ENCODE measurements at places on chromosomes 6 and 20.

- peak; percentile 26 for DNase-seq
Measured at GRCh38 chr6:45422503-45423110, 44.9 kb upstream of the SUPT3H start.

DNA sequence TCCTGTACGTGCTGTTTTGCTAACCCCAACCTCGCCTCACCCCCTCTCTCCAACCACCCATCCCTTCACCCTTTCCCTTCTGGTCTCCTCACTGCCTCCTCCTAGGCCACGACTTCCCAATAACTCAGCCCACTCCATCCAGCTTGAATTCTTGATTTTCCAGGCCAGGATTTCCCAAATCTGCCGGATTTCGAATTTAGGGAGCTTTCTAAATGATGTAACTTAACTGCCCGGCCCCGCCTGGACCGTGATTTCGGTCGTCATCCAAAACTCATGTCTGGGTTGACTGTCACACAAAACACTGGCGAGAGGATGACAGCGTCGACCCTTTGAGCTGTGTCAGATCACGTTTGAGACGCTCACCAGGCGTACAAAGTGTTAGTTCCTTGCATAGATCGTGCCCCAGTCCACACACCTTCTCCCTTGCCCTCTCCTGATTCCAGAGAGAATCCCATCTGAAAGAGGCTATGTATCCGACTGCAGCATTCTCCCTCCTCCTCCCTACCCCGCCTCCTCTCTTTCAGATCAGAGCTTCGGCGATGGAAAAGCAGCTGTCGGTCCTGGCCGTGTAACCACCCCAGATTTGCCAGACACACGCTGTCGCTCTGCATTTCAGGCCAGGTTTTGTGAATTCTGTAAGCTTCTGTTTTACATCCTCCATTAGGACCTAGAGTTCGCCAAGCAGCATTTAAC is 168.2 kb downstream of the GPX5 start:
- DNase-seq: no peak

DNA sequence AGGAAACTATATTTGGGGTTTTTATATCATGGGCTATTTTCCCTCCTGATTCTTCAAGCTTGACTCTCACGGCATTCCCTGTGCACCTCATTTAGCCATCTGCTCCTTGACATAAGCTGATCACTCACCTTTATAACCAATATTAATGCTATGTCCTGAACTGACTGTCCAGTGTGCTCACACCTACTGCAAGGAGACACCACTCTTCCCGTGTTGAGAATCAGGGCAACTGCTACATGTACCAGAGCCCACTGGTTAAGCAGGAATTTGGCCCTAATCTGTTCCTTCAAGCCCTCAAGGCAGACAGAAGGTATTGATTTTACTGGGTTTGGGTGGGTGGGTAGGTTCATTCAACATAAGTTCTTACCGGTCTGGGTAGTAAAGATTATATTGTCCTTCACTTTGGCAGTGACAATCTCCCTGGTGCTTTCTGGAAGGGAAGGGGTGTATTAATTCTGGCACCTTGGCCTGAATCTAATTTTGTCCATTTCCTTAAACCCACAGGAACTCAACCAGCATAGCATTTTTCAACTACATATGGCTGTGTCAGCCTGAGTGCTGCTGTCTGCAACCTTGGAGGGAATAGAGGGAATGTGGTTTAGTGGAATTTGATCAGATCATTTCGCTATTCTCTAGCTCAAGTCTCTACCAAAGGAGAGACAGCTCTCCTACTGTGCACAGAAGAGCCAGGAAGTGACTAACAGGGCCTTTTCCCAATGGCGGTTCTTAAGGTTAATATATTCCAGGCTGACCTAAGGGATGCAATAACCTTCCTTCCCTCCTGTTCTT is 293.2 kb downstream of the BTBD9 start:
- DNase-seq: no peak

DNA sequence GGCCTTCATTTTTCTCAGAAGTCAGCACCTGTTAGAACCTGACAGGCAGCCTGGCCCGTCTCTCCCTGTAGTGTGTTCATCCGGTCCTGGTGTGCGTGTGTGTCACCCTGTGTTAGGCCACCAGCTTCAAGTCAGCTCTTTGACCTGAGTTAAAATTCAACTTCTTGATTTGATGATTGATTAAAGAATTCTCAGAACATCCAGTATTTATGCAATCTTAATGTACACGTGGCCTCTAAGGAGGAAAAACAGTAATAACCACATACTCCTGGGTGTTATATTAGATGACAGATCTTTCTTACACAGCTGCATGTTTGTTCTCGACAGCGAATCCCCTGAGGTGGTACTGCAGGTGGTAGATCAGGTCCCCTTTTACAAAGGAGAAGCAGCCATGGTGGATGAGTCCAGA is 19.1 kb upstream of the TMEM217 start:
- DNase-seq: no peak

DNA sequence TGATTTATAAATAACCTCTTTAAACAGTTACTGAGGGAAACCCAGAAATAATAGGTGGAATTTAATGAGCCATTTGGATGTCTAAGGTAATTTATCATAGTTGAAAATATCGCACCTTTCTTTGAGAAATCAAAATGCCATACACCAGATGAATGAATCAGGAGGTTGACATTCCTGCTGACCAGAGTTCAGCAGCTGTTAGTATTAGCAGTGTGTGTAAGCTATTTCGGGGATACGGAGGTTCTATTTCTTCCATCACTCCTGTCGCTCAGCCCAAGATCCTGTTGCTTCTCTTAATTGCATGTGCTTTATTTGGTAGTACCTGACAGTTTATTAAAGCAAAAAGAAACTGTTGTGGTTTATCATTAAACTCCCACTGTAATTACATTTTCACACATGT is 67.1 kb downstream of the HDGFL1 start:
- no peak for DNase-seq

- DNase-seq: no peak
Measured at GRCh38 chr6:136465766-136466303, 84.4 kb downstream of the MAP7 start.

DNA sequence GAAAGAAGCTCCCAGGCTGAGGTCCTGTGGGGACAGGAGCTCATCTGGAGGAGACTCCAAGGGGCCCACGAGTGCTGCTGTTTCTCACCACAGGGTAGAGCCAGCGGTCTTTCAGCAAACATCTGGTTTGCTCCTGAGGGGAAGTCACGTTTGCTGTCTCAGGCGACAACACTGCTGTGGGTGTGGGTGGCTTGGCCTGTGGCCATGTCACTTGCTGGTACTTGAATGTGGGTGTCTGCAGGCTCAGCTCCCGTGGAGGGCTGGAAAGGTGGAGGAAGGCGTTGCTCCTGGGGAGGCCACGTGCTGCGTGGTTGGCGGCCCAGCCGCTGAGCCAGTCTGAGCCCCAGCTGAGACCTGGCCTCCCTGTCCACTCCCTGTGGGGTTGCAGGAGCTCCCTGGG is 52.8 kb upstream of the MPC1 start:
- no peak for DNase-seq

GRCh38 chr20:32626859-32627636 is 41.9 kb upstream of the NOL4L start:
- no peak for DNase-seq

GRCh38 chr20:52103335-52103912 is 88.2 kb downstream of the ZFP64 start:
- DNase-seq: no peak

DNA sequence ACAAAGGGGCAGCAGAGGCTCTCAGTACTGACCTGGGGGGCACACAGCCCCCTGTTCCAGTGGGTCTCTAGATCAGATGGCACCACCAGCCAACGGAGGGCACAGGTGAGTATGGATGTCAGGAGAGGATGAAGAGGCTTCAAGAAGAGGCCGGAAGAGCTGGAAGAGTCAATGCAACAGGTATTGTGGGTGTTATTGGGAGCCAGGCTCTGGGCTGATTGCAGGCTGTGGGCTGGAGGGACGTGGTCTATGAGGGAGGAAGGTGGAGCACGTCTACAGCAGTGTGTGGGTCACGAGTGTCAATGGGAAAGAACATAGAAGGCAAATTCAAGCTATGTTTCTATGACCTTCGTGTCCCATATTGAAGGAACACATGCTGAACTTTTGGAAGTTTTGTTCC is 18.8 kb upstream of the TAGAP start:
- DNase-seq: no peak

Measured in activated naive CD4-positive, alpha-beta T cell (primary cell).